ENCODE measurements at places on chromosomes 5 and 9.

DNA sequence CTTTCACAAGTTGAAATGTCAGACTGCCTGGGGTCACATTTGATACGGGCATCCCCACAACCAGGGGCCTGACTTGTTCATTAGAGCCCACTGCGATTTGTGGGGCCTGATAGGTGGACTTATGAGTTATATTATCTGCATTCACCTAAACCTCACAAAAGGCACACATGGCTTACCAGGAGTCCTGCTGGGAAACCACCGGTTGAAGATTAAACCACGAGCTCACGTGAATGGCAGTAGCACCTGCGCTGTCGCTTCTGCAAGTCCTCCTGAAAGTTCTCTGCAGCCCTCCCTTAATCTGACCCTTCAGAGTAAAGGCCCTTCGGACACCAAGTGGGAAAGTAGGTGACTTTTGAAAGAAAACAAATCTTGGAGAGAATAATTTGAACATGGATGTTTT, 68.9 kb downstream of the PPIC start:
- no peak for DNase-seq

GRCh38 chr9:107489144-107489673, 360 bp downstream of the KLF4 start:
- DNase-seq: no peak

DNA sequence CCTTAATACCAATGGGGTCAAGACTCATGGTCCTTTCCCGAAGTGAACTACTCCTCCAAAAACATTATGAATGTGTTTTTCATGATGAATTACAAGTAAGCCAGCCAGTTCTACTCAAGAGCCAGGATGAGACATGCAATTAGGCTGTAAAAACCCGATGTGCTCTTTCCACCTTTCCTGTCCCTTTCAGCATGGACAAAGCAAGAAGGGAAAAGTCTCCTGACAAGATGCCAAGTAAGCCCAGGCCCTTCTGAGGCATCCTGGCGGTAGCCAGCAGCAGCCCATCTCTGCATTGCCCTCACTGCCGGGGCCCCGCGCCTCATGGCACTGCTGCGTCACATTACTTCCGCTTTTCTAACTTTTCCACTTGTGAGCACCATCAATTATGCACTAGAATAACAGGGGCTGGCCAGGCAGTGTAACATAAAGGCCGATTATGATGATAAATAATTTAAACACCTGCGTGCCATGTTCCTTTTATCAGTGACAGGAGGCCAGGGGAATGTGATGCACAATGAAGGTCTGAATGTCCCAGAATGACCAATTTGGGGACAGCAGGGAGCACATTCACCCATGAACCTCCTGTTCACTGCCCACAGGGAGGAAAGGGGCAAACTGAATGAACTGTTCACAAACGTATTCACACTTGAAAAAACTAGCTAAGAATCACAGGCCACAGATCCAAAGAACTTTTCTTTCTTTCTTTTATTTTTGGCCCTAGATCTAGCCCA, 37.4 kb downstream of the EFNA5 start:
- DNase-seq: no peak

DNA sequence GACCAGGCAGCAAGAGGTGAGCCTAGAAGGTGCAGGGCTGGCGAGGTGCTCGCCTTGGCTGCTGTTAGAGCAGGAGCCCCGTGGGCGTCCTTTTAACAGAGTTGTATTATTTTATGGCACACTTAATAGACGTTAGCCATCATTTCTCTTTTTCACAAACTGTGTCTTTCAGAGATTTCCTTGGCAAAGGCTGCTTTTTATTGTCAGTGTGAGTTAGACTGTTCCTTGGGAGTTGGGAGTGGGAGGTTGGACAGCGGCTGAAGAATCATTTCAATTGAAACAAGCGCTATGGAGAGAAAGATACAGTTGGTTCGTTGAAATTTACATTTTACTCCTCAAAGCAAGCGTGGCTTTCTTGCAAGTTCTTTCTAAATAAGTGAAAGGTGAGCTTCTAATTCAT, 133.2 kb downstream of the TRIO start:
- no peak for DNase-seq

DNA sequence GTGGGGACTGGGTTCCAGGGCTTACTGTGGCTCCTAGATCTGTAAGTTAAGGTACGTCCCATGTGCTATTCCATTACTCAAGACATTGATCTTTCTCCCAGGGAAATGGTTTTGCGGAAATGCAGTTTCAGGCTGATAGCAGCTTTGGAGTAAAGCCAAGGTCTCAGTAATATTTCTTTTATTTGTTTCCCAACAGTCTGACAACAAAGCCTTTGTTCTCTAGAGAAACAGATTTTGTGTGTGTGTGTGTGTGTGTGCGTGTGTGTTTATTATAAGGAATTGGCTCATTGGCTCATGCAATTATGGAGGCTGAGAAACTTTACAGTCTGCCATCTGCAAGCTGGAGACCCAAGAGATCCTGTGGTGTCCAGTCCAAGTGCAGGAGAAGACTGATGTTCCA, 12.1 kb upstream of the POC5 start:
- DNase-seq: no peak

DNA sequence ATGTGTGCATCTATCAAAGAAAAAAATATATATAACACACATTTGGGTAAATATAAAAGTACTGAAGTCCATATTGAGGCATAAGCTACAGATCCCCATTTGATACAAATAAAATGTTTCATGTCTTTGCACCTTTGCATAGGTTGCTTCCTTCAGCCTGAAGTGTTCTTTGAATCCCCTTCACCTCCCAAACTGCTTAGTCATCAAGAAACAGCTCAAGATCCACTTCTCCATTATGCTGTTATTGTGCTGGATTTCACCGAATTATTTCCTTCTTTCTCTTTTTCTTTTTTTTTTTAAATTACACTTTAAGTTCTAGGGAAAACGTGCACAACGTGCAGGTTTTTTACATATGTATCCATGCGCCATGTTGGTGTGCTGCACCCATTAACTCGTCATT, 419.1 kb downstream of the ENC1 start:
- no peak for DNase-seq

All from OCI-M1 (cell line).